Heart right ventricle (tissue), 16 donors: ENCODE measurements at places on chromosomes 1 and 21. TPM values are rescaled to one million over a fixed set of nuclear protein-coding genes. Genes with fewer than 3 reads are reported as not detected.

GRCh38 chr1:40808002-40808401 lies 24.4 kb downstream of the KCNQ4 start:
- no peak for DNase-seq

DNA sequence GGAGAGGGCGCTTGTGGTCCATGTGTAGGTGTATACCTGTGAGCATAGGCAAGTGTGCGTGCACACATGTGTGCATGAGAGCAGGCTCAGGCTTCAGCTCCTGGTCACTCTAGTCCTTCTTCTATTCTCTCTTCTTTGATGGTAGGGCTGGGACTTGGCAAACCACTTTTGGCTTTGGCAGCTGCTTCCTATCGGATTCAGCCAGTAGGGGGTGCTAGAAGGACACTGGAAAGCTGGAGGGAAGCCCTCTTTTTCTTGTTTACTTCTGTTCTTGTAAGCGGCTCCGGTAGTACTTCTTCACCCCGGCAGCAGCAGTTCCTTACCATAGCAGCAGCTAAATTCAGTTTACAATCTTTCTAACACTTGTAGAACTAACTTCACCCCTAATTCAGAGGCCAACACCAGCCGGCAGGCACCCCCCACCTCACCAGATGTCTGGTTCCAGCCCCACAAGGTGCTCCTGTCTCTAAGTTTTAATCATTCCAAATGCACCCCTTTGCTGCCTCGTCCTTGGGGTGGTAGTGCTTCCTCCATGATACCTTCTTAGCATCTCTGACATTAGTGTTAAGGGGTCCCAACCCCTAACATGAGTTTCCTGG lies 25.1 kb downstream of the NENF start:
- peak; percentile 42 for DNase-seq

DNA sequence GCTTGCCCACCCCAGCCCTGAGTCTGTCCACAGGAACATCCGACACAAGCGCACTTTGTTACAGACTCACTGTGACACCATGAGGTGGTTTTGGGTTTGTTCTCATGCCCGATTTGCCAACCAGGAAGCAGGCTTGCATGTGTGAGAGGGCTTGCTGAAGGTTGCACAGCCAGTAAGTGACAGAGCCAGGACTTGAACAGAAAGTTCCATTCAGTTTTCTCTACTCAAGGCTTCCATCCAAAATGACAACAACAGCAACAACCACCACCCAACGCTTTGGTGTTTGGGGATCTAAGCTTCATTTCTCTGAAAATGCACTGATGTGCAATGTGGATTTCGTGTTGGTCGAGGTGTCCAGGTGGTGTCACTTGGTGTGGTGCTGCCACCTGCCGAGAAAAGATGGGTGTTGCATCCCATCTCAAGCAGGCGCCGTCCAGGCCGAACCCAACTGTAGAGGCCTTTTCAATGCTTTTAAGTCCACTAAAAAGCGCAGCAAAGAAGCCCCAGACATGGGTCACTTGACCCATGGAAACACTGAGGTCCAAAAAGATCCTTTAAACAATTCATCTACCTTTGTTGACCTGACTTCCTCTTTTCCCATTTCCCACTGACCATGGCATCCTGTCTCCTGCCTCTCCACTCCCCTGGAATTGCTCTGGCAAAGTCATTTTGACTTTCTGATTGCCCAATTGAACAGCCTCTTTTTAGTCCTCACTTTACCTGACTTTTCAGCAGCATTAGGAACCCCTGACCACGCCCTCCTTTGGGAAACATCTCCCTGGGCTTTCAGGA lies 12.2 kb downstream of the CITED4 start:
- peak; percentile 64 for DNase-seq

DNA sequence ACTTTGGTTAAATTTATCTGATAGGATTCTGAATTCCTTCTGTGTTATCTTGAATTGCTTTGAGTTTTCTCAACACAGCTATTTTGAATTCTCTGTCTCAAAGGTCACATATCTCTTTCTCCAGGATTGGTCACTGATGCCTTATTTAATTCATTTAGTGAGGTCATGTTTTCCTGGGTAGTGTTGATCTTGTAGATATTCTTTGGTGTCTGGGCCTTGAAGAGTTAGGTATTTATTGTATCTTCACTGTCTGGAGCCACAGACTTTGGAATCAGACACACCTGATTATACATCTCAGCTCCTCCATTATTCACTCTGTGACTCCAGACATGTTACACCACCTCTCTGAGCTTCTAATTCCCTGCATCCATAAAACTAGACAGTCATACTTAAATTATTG lies 34.2 kb upstream of the ETS2 start:
- no peak for DNase-seq

DNA sequence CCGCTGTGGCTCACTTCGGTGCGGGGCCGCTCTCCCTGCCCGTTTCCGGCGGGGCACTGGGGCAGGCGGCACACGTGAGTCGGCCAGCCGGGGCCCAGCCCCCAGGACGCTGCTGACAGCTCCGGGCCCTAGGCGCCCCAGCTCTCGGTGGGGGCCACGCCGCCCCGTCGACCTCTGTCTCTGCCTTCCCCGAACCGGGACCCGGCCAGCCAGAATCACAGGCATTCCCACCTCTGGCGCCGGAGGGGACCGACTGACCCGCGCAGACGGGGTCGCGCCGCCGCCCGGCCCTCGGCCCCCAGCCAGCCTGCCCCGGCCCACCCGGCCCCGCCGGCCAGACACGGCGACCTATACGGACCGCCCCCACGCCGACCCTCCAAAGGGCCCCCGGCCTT lies 755 bp downstream of the SCMH1 start:
- peak; percentile 29 for DNase-seq

DNA sequence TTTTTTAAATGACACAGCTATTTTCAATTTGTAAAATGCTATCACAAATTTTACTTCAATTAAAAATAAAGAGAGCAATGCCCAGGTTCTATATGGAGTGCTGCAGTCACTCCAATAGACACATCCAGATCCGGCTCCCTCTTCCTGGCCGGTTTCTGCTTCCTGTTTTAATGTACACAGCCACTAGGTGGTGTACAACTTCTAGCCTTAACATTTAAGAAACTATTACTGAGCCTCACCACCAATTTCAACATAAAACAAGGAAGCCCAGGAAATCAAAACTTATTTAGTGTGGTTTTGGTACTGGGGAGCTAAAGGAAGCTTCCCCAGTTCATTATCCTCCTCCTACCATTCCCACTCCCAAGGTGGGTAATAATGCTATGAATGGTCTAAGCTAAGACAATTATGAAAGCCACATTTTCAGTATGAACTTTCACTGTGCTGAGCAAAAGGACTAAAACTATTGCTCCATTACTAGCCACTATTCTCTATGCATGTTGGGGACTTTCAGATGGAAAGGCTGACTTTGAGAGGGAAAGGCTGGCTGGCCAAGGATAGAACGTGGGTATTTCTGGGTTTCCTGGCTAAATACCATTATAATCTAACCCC lies 25.5 kb upstream of the MTMR11 start:
- peak; percentile 70 for DNase-seq

- no peak for DNase-seq
These were observed 97.1 kb downstream of the ARHGEF10L start for GRCh38 chr1:17636612-17637011.

- peak; percentile 54 for DNase-seq
These were observed 52.7 kb upstream of the WASF2 start for GRCh38 chr1:27542463-27543273.

- DNase-seq, result no peak
These were observed 16.5 kb upstream of the FOXO6 start for GRCh38 chr1:41344708-41345159.

DNA sequence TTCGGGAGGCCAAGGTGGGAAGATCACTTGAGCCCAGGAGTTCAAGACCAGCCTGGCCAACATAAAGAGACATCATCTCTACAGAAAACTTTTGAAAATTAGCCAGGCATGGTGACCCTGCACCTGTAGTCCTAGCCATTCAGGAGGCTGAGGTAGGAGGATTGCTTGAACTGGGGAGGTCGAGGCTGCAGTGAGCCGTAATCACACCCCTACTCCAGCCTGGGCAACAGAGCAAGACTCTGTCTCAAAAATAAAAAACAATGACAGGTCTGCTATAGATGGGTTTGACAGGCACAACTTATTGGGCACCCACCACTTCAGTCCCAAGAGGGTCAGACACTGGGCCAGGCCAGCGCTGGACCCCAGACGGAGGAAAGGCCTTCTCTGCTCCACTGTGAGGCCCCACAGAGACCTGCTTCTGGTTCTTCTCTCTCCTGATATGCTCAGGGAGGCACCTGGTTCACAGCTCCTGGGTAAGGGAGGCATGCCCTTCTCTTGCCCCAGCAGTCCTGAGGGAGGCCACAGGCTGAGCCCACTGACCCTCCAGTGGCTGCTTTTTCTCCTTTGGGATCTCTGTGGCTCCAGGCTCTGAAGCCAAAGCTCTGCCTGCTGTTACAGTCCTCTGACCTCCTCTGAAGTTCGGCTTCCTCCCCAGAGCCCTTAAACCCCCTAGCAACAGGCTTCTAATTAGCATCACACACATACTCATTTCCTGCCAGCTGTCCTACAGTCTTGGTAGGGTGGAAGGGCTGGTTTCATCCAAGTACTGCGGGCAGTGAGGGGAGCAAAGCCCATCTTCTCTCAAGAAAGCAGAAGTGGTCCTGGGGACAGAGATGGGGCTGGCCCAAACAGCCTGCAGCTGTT lies 14.4 kb downstream of the S100A16 start:
- no peak for DNase-seq

GRCh38 chr1:218481116-218481775 lies 136.1 kb downstream of the TGFB2 start:
- DNase-seq, result no peak

Gene WNT2B
- 2.0 TPM for total RNA-seq

Gene MRPS21
- 73.3 TPM for total RNA-seq

Gene PHLDA3
- 15.1 TPM for total RNA-seq

Gene DNASE2B
- total RNA-seq, result not detected

Gene CELF3
- not detected for total RNA-seq

Gene WNT4
- not detected for total RNA-seq

Gene ESRRG
- 24.3 TPM for total RNA-seq

Gene CDK18
- total RNA-seq, result 145 TPM
